ENCODE measurements at places on chromosomes 4 and X.

- no peak for DNase-seq
These were observed 69.2 kb downstream of the NOCT start for GRCh38 chr4:139084804-139085093.

DNA sequence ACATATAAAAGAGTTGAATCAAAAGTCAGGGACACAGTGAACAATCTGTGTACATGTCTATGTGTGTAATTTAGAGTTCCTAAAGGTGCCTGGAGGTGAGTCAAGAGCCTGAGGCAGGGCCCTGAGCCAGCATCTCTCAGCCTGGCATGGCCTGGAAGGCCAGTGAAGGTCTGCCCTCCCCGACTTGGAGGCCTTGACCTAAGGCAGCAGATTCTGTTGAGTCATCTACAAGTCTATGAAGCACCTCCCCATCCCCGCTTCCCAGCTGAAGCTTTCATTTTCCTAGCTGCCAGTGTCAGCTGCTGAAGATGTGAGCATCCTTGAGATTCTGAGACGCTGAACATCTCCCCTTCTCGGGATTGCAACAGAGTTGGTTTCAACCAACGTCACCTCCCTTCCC is 583.9 kb downstream of the BCOR start:
- DNase-seq: no peak

DNA sequence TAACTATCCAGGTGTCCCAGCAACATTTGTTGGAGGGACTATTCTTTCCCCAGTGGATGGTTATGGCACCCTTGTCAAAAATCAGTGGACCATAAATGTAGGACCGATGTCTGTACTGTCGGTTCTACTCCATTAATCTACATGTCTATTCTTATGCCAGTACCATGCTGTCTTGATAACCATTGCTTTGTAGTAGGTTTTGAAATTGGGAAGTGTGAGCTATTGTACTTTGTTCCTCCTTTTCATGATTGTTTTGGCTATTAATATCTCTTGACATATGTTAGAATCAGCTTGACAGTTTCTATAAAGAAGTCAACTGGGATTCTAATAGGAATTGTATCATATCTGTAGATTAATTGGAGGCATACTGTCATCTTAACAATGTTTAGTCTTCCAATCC is 112.7 kb downstream of the HNRNPD start:
- no peak for DNase-seq

- no peak for DNase-seq
These were observed 18.3 kb downstream of the CD99L2 start for GRCh38 chrX:150879855-150880807.

DNA sequence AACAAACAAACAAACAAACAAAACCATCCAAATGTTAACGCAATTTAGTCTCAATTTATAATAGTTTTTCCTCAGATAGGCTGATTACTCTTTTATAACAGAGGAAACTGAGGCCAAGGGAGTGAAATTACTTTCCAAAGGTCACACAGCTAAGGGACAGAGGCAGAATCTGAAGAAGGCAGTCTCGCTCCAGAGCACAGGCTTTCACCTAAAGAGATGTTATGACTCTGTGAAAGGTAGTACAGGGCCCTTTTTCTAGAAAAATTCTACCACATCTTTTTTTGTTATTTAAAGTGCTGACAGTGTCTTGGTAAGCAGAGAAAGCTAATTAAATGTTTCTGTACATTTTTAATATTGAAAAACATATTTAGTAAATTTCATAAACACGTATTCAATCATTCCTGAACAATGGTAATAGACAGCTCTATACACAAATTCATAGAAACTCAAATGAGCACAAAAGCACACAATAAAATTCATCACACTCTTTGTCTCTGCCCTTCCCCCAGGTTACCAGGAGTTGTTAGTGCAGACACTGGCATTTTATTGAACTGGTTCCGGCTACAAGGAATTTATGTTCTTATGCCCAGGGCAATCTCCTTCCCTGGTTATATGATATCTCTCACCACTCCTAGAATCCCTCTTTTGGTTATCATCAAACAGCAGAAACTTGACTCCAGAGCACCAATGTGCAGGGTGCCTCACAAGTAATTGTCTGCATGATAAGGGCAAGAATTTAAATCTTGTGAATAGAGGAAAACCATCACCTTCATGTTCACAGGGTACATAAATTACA is 7.7 kb upstream of the APBB2 start:
- no peak for DNase-seq

- peak; percentile 59 for DNase-seq
These were observed 11.7 kb downstream of the OTUD5 start for GRCh38 chrX:48945517-48946348.

GRCh38 chr4:44580231-44580630 is 71.2 kb downstream of the YIPF7 start:
- no peak for DNase-seq

GRCh38 chr4:69816236-69816635 is 43.7 kb downstream of the SULT1E1 start:
- peak; percentile 58 for DNase-seq

- peak; percentile 86 for DNase-seq
These were observed 47.8 kb downstream of the APLN start for GRCh38 chrX:129606918-129607317.

- DNase-seq: peak; percentile 58
These were observed 79.9 kb downstream of the SLC9A6 start for GRCh38 chrX:136065044-136065671.

All from eye (tissue), 1 donor.